ENCODE measurements at places on chromosomes 12 and 14. TPM values are rescaled to one million over a fixed set of nuclear protein-coding genes. Genes with fewer than 3 reads are reported as not detected.

Gene SOAT2
- total RNA-seq, result 0.48 TPM

Gene COCH
- 1.4 TPM for total RNA-seq

Gene TAS2R20
- 0.46 TPM for total RNA-seq

Gene ALG10
- total RNA-seq, result 23.3 TPM

Gene PRICKLE1
- not detected for total RNA-seq

Gene MYH6
- total RNA-seq, result not detected

Gene PAH
- not detected for total RNA-seq

Gene LHX5
- not detected for total RNA-seq
